Myometrial cell (primary cell): ENCODE measurements at places on chromosomes 11 and 22. TPM values are rescaled to one million over a fixed set of nuclear protein-coding genes. Genes with fewer than 3 reads are reported as not detected.

The PLAAT4 gene
- total RNA-seq: 29.1 and 43.8 TPM in 2 replicates

The IGF2 gene
- 12.8 and 17.6 TPM in 2 replicates for total RNA-seq

The OR52N4 gene
- not detected in 2 replicates for total RNA-seq

The F2 gene
- not detected in 2 replicates for total RNA-seq

The SLN gene
- total RNA-seq: not detected in 2 replicates

The CHRNA10 gene
- total RNA-seq: 0.71 TPM in 1 of 2 replicates, not detected in the other

The DDX6 gene
- 41.8 and 73.0 TPM in 2 replicates for total RNA-seq

The SCO2 gene
- total RNA-seq: 0.58 and 1.4 TPM in 2 replicates

The LRRC4C gene
- total RNA-seq: not detected in 2 replicates

The MFNG gene
- not detected in 2 replicates for total RNA-seq

The RTN4RL2 gene
- 1.4 and 1.7 TPM in 2 replicates for total RNA-seq

The DBX1 gene
- not detected in 2 replicates for total RNA-seq

The LRP4 gene
- 0.53 and 1.4 TPM in 2 replicates for total RNA-seq

The CSF2RB gene
- not detected in 2 replicates for total RNA-seq

The P2RY2 gene
- not detected in 2 replicates for total RNA-seq

The CRYBB2 gene
- total RNA-seq: not detected in 2 replicates

The OR52E8 gene
- total RNA-seq: not detected in 2 replicates

The GSC2 gene
- not detected in 2 replicates for total RNA-seq

The OPCML gene
- not detected in 2 replicates for total RNA-seq

The MUC5AC gene
- total RNA-seq: not detected in 2 replicates

The CYP2D6 gene
- total RNA-seq: not detected in 2 replicates

The YPEL4 gene
- 0.18 TPM in 1 of 2 replicates, not detected in the other for total RNA-seq

The PNPLA2 gene
- 16.7 and 25.2 TPM in 2 replicates for total RNA-seq

The PTGDR2 gene
- not detected in 2 replicates for total RNA-seq

The CABP7 gene
- not detected in 2 replicates for total RNA-seq

The PRG3 gene
- not detected in 2 replicates for total RNA-seq

The H19 gene
- 41.8 and 55.1 TPM in 2 replicates for total RNA-seq

The SLC7A4 gene
- under 0.01 TPM in 1 of 2 replicates, not detected in the other for total RNA-seq

The CXCR5 gene
- not detected in 2 replicates for total RNA-seq

The SLC2A11 gene
- 6.9 and 11.2 TPM in 2 replicates for total RNA-seq

The OR2D2 gene
- total RNA-seq: not detected in 2 replicates

The FAT3 gene
- total RNA-seq: 0.58 and 0.71 TPM in 2 replicates

The HOATZ gene
- not detected in 2 replicates for total RNA-seq

The CHADL gene
- total RNA-seq: 0.29 and 0.89 TPM in 2 replicates

The PEX26 gene
- total RNA-seq: 20.5 and 26.6 TPM in 2 replicates

The LMNTD2 gene
- 0.29 TPM in 1 of 2 replicates, not detected in the other for total RNA-seq

The TRPM5 gene
- not detected in 2 replicates for total RNA-seq

The LMO2 gene
- not detected in 2 replicates for total RNA-seq

The IL17REL gene
- not detected in 2 replicates for total RNA-seq

The OR51M1 gene
- total RNA-seq: not detected in 2 replicates

The FOLR3 gene
- total RNA-seq: not detected in 2 replicates
